ENCODE measurements at places on chromosomes 2 and 18. TPM values are rescaled to one million over a fixed set of nuclear protein-coding genes. Genes with fewer than 3 reads are reported as not detected.

Gene AQP12A
- total RNA-seq = not detected

Gene CFAP65
- total RNA-seq = not detected

Gene GATA6
- total RNA-seq = 1.7 TPM

Gene C1GALT1C1L
- under 0.01 TPM for total RNA-seq

Gene GCG
- total RNA-seq = not detected

Gene FAM161A
- total RNA-seq = 1.0 TPM

Gene ACTG2
- total RNA-seq = 0.21 TPM

Gene OR6B2
- total RNA-seq = not detected

Gene ERICH2
- total RNA-seq = 1.7 TPM

Gene SERPINB12
- 0.34 TPM for total RNA-seq

Gene HOXD13
- total RNA-seq = not detected

All from nasal cavity respiratory epithelium epithelial cell of viscerocranial mucosa (primary cell).